ENCODE measurements at places on chromosomes 5 and 9. TPM values are rescaled to one million over a fixed set of nuclear protein-coding genes. Genes with fewer than 3 reads are reported as not detected.

GRCh38 chr9:16743375-16743774, 127.1 kb downstream of the BNC2 start:
- H3K36me3 ChIP-seq, result no peaks in the 10 kb centered on the region
- no peaks in the 10 kb centered on the region for H3K27me3 ChIP-seq
- H3K4me3 ChIP-seq, result no peak overlapping the region
- H3K4me1 ChIP-seq, result no peaks in the 10 kb centered on the region
- no peak for DNase-seq
- no peak overlapping the region for H3K27ac ChIP-seq

DNA sequence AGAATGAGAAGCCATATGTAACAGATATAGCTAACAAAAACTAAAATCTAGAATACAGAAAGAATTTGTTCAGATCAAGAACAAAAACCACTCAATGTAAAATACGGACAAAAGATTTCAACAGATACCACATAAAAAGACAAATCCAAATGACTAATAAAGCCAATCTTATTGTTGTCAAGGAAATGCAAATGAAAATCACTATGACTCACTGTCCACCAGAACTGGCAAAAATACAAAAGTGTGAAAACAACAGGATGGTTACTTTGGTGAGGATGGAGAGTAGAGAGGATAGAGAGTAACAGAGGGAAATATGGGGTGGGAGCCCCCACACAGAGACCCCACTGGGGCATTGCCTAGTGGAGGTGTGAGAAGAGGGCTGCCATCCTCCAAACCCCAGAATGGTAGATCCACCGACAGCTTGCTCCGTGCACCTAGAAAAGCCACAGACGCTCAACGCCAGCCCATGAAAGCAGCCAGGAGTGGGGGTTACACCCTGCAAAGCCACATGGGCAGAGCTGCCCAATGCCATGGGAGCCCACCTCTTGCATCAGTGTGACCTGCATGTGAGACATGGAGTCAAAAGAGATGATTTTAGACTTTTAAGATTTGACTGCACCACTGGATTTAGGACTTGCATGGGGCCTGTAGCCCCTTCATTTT, 15.2 kb upstream of the RHOBTB3 start:
- peaks cover 62% of the 10 kb centered on the region for H3K4me1 ChIP-seq
- DNase-seq, result no peak
- peaks cover 1% of the 10 kb centered on the region for H3K36me3 ChIP-seq
- no peak overlapping the region for H3K4me3 ChIP-seq
- H3K27me3 ChIP-seq, result no peaks in the 10 kb centered on the region

- no peaks in the 10 kb centered on the region for H3K36me3 ChIP-seq
- H3K4me1 ChIP-seq, result no peaks in the 10 kb centered on the region
- no peak overlapping the region for H3K4me3 ChIP-seq
Observed at GRCh38 chr9:112496074-112496722, 9.6 kb downstream of the KIAA1958 start.

GRCh38 chr9:693201-694091, 148.1 kb upstream of the DMRT1 start:
- no peak overlapping the region for H3K4me3 ChIP-seq
- DNase-seq, result no peak
- H3K4me1 ChIP-seq, result no peaks in the 10 kb centered on the region

DNA sequence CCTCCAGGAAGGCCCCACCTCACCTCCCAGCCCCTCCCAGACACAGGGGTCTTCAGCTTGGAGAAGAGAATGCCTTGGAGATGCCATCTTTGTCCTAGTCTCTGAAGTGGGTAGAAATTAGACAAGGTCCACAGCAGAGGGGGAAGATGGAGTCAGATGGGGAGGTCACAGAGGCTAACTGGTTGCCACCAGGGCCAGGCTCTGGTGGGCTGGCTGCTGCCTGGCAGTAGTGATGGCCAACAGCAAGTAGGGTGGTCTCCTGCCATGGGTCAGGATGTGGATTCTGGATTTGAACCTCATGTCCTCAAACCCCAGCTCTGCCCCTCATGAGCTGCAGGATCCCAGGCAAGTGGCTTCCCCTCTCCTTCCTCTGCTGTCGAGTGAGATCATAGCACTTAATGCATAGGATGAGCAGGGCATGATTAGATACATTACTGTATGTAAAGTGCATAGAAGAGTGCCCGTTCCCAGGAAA, 38.7 kb upstream of the NEK6 start:
- DNase-seq, result no peak
- H3K27me3 ChIP-seq, result no peaks in the 10 kb centered on the region
- peaks cover 15% of the 10 kb centered on the region for H3K4me1 ChIP-seq

DNA sequence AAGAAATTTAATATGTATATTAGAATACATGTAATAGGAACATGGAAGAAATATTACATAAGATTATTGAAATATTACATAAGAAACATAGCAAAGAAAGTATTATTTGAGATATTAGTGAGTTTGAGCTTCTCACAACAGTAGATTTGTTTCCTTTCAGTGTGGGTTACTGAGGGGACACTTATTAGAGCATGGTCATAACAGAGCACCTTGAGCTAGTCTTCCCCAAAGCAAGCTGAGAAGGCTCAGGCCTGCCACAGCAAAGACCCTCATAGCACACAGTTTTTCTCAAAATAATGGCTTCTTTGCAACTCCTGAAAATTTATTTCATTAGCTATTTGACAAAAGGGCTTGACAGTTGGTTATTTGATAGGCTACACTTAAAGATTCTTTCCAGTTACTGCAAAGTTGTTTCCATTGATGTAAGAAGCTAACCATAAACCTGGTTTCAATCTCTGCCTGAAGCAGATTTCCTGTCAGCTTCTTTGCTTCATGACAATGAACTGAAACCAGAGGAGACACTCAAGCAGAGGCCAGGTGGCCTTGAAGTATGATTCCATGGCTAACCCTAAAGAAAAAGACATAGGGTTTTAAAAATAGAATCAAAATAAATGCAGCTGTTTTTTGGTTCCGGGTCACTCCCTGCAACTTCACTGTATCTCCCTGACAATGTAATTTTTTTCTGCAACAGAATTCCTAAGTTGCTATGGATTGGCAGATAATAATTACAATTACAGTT, 68.6 kb downstream of the ERMP1 start:
- no peaks in the 10 kb centered on the region for H3K4me1 ChIP-seq
- DNase-seq, result no peak
- no peak overlapping the region for H3K4me3 ChIP-seq
- no peaks in the 10 kb centered on the region for H3K36me3 ChIP-seq
- H3K27ac ChIP-seq, result no peak overlapping the region
- no peaks in the 10 kb centered on the region for H3K27me3 ChIP-seq

- H3K27ac ChIP-seq, result no peak overlapping the region
- H3K4me3 ChIP-seq, result no peak overlapping the region
- no peaks in the 10 kb centered on the region for H3K4me1 ChIP-seq
- no peaks in the 10 kb centered on the region for H3K36me3 ChIP-seq
- no peaks in the 10 kb centered on the region for H3K27me3 ChIP-seq
Observed at GRCh38 chr9:98563212-98563907, 145.4 kb downstream of the GABBR2 start.

DNA sequence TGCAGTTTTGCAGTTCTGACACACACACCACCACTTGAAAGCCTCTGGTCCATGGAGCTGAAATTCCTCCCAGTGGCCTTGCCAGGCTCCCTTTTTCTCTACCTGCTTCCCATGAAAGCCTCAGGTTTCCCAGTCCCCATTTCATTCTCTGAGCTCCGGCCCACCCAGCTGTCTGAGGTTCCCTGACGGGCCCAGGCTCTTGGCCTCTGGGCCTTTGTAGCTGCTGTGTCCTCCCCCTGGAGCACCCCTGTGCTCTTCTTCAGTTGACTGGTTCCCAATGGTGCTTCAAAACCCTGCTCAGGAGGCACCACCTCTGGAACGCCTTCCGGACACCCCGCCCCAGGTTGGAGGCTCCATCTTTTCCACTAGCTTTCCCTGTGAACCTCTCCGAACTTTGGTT, 155.9 kb upstream of the SHB start:
- peaks cover 24% of the 10 kb centered on the region for H3K4me1 ChIP-seq
- H3K27ac ChIP-seq, result no peak overlapping the region
- H3K4me3 ChIP-seq, result no peak overlapping the region
- no peaks in the 10 kb centered on the region for H3K36me3 ChIP-seq
- no peaks in the 10 kb centered on the region for H3K27me3 ChIP-seq

DNA sequence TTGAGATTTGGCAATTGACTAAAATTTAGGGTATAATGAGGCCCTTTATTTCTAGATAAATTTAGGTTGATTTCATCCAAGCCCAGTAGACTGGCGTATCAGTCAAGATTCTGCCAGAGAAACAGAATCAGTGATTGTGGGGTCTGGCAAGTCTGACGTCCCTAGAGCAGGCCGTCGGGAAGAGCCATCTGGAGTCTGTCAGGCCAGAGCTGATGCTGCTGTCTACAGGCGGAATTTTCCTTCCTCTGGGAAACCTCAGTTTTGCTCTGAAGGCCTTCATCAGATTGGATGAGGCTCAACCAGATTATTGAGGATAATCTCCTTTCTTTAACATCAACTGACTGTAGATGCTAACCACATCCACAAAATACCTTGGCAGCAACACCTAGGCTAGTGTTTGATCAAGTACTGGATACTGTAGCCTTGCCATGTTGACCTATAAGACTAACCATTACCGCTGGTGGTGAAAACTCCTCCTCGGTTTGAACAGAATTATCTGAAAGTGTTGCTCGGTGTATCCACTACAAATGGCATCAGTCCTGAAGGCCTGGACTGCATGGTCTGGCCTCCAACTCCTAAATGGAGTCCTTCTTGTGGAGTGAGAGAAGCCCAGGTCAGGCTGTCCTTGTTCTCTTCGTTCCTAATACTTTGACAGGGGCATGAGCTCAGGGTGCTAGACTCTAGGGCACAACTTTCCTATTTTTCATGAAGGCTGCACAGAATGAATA, 83.2 kb upstream of the ANKH start:
- no peak for DNase-seq
- no peaks in the 10 kb centered on the region for H3K4me1 ChIP-seq
- H3K36me3 ChIP-seq, result no peaks in the 10 kb centered on the region
- H3K27ac ChIP-seq, result no peak overlapping the region
- no peaks in the 10 kb centered on the region for H3K27me3 ChIP-seq
- no peak overlapping the region for H3K4me3 ChIP-seq

Gene PTGES
- 5.6 TPM for total RNA-seq

Gene ITGA2
- total RNA-seq, result 19.3 TPM

Gene ALAD
- 48.8 TPM for total RNA-seq

Gene ZNF658
- 0.86 TPM for total RNA-seq

All from Caco-2 (cell line).